Stimulated activated naive CD8-positive, alpha-beta T cell treated with anti-CD3 and anti-CD28 coated beads, Interleukin-15, amount 100 ng/mL, for 72 hours (primary cell): ENCODE measurements at places on chromosomes 3 and 15.

- DNase-seq: no peak
These were observed 50.1 kb downstream of the ITGB5 start for GRCh38 chr3:124837065-124837464.

DNA sequence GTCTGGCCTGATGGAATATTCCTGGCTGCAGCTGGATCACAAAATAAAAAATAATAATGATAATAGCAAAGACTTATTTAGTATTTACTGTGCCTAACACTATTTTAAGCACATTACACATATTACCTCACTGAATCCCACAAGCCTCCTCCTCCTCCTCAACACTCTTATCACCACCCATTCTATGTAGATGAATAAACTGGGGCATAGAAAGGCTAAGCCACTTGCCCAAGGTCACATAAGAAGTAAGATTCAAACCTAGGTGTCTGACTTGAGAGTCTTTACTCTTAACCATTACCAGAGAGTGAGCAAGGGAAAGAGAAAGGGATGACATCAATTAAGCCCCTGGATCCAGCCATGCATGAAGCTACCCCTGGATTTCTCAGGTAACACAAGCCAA lies 493.1 kb downstream of the SHQ1 start:
- DNase-seq: no peak

DNA sequence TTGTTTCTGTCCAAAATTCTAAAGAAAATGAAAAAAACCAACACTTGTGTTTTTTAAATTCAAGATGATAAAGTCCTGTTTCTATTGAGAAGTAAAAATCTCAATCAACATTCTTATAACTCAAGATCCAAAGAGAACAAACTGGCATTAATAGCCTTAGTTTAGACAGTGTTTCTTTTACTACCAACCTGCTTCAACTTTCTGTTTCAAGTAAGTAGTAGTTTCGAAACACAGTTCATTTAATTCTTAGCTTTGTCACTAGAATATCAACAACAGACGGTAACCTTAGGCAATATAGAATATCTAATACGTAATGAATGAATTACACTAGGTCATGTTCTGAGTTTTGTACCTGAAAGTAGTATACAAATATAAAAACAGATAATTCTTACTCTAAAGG lies 23.7 kb downstream of the CIP2A start:
- no peak for DNase-seq

- no peak for DNase-seq
These were observed 186.9 kb upstream of the SLC24A5 start for GRCh38 chr15:47933865-47934264.

DNA sequence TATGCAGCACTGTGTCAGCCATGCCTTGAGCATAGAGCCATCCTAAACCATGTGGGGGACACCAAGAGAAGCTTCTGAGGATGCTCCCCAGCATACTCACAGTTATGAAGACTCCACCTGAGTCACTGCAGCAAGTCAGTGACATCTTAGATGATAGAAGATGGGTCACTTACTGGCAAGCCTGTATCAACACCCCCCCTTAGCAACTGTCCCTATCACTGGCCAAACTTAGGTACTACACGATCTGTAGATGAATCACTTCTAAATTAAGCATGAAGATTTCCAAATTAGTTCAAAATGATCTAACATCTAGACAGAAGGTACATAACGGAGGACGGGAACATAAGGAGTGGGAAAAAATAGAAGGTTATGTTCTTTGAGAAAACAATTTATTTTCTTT lies 13.2 kb upstream of the LMCD1 start:
- no peak for DNase-seq
